ENCODE measurements at places on chromosomes 4 and X. TPM values are rescaled to one million over a fixed set of nuclear protein-coding genes. Genes with fewer than 3 reads are reported as not detected.

DNA sequence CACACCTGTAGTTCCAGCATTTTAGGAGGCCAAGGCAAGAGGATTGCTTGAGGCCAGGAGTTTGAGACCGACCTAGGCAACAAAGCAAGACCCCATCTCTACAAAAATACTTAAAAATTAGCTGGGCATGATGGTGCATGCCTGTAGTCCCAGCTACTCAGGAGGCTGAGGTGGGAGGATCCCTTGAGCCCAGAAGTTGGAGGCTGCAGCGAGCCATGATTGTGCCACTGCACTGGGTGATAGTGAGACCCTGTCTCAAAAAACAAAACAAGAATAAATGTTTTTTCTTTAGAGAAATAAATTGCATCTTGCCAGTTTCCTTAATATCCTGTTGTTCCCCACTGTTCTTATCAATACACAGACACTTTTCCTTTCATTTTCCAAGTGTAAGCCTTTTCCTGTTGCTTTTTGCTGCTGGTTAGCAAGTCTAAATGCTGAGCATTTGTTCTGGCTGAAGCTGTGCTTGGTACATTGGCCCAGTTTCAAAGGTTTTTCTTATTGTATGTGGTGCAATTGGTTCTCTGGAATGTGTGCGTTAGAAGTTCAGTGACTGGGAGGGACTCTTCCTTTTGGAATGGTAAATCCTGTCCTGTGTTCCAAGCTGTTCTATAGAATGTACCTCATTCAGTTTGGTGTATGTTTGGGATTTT, 98.2 kb downstream of the AFF1 start:
- no peak for DNase-seq

DNA sequence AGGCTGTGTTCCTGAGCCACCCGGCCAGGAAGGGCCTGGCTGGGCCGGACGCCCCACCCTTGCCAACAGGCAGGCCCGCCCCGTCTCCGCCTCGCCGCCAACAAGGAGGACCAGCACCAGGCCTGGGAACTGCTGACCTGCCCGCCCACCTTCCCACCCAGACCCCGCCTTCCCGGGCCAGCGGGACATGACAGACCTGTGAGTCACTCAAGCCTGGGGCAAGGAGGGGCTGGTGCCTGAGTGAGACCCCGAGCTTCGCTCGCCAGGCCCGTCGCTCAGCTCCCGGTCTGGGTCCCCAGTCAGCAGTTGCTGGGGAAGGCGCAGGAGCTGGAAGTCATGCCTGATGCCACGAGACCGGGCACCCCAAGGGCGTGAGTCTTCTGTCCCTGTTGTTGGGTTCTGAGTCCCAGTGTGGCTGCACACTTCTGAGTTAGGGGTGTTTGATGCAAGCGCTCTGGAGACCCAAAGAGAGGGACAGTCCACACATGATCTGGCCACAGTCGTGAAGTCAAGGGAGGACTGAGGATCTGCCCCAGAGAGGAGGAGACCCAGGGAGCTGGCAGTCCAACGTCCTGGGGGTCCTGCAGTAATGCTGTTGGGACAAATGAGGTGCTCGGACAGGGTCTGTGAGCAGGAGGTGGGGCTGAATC, at the start of gene DNASE1L1:
Gene DNASE1L1 (minus strand): TSS at position 33 of the 650 bp plus-strand sequence. CDS start 3,686 bp downstream, outside the sequence.
- no peak for DNase-seq

DNA sequence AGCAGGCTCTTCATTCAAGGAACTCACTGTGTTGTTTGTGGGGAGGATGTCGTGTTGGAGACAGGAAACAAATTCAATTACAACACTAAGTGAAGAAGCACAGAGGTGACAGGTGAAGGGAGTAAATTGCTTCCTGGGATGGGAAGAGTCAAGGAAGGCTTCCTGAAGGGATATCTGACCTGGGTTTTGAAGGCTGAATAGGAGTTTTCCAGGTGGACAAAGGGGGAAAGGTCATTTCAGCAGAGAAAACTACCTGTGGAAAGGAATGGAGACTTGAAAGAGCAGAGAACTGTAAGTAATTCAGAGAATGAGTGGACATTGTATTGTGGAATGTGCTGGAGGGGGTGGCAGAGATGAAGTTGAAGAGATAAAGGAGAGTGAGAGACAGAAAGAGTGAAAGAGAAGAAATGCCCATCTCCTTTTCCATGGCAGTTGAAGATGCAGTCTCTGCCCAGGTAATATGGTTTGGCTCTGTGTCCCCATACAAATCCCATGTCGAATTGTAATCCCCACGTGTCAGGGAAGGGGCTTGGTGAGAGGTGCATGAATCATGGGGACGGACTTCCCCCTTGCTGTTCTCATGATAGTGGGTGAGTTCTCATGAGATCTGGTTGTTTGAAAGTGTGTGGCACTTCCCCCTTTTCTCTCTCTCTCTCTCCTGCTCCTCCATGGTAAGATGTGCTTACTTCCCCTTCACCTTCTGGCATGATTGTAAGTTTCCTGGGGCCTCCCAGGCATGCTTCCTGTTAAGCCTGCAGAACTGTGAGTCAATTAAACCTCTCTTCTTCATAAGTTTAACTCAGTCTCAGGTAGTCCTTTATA, 205.7 kb upstream of the BCOR start:
- no peak for DNase-seq

- DNase-seq: no peak
These were observed 10.0 kb downstream of the ABHD18 start for GRCh38 chr4:127975121-127975770.

DNA sequence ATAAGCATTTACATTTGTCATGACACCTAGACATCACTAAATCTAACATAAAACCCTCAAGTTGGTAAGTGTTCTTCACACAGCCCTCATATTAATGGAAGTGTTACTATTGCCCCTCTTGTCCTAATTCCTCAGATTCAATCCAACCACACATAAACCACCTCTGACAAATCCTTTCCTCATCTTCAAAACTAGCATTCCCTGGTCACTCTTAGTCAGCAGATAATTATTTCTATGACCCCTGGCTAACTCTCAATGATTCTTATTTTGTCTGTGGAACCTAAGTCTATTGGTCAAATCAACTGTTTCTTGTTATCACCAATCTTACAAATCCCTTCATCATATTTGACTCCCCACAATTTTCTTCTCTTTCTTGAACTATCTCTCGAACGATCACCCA, 168.6 kb downstream of the PPP3CA start:
- no peak for DNase-seq

GRCh38 chrX:130155564-130155963, 10.1 kb downstream of the AIFM1 start:
- no peak for DNase-seq

- DNase-seq: no peak
These were observed 16.8 kb downstream of the MEPE start for GRCh38 chr4:87849612-87850011.

DNA sequence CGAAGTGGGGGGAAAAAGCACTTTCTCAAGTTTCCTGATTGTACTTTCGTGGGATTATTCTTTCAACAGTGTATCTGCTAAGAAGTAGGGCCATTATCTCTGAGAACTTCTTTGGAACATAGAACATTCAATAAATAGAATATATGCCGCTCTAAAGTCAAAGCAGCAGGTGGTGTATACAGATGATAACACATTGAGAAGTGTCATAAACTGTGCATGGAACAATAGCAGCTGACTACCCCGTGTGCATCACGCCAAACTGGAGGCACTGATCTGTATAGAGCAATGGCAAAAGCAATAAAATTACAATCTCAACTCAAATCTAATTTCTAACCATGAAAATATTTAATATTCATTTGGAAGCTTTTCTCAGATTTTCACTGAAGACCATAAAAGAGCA, 175.3 kb downstream of the DCTD start:
- DNase-seq: no peak

GRCh38 chr4:55386073-55386472, 9.7 kb upstream of the TMEM165 start:
- peak; percentile 26 for DNase-seq

DNA sequence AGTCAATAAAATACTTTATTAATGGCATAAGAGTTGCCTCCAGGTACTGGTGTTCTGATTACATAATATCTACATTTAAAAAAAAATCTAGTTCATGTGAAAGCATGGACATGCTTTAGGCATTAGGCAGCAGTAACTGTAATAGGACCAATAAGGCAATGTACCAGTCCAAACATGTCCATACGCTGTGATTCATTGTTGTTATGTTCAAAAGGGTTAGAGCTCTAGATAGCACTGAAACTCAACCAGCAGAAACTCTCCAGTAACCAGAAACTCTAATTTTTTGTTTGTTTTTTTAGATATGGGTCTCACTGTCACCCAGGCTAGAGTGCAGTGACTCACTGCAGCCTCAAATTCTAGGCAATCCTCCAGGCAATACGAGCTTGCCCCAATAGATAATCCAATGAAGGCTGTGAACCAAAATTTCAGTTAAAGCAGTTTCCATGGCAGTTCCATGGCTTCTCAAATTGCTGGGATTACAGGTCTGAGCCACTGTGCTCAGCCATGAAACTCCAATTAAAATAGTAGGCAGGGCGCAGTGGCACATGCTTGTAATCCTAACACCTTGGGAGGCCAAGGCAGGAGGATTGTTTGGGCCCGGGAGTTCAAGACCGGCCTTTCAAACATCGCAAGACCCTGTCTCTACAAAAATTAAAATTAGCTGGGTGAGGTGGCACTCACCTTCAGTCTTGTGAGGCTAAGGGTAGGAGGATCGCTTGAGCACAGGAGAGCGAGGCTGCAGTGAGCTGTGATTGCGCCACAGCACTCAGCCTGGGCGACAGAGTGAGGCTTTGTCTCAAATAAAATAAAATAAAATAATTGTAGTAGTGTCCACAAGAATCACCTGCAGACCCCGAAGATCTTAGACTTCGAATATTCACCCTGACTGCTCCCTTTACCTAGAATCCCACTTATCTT, 36.3 kb downstream of the MGARP start:
- DNase-seq: no peak

DNA sequence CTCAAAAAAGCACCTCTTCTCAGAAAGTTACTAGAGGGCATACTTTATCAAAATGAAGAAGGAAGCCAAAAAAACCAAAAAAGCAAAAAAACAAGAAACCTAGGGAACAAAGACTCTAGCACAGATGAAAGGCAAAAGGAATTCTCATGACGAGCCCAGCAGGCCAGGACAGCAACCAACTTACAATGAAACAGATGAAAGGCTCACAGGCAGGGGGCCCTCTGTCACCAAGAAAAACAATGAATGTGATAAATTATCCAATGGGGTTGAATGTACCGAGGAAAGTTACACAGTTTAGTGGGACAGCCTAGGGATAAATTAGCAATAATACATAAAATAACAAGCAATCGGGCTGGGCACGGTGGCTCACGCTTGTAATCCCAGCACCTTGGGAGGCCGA, 79.0 kb downstream of the GPR82 start:
- no peak for DNase-seq

GRCh38 chr4:113976741-113977525, 2.5 kb downstream of the ARSJ start:
- DNase-seq: no peak

DNA sequence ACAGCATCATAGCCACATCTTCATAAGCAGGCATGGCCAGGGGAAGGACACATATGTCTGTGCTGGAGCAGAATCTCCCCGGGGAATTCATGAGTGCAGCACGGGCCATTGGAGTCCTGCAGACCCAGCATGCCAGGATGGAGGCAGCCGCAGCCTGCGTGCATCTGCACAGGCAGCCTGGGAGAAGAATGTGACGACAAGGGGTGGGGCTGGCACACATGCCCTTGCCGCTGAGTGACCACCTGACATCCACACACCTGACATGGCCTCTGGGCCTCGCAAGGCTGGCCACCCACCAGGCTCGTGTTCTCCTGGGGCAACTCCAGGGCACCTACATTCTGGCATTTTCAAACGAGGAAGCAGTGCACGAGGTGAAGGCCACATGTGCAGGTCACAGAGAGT, 66.2 kb upstream of the AFAP1 start:
- no peak for DNase-seq

DNA sequence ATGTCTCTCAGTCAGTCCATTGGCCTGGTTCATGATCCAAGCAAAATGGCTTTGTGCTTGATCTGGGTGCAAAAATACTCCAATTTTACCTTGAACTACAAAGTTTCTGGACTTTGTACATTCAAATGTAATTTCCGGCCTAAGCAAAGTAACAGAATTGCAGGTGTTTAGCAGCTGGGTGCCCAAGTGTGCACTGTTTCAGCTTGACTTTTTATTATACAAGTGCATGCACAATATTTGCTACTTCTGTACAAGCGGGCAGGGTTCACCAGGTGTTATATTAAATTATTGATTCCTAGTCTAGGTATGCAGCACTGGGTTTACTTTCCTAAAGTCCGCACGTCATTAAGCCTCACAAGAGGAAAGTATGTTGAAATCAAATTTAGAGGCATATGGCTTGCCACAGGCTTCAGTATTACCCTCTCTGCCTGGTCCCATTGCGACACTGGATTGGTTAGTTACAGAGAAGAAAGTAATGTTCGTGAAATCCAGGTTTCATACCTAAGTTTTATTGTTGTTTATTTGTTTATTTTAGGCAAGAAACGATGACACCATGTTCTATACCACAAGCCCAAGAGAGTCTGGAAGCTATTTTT, 376.9 kb upstream of the CTSO start:
- DNase-seq: no peak

- no peak for DNase-seq
These were observed 114.7 kb upstream of the ARMCX2 start for GRCh38 chrX:101774340-101774739.

DNA sequence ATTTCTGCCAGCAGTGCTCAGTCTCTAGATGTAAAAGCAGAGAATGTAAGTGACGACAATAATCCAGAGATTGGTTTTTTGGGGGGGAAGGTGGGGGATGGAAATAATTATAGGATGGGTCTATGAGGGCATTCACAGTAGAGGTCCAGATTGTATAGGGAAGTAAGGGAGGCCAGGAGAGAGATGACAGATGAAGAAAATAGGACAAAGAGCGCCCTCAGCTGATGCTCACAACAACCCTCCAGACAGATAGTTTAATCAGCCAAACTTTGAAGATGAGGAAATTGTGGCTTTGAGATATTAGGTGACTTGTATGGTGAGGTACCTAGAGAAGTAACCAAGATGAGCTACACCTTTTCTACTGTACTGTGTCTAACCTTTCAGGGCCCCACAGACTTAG, 137.9 kb downstream of the MAGEB17 start:
- no peak for DNase-seq

DNA sequence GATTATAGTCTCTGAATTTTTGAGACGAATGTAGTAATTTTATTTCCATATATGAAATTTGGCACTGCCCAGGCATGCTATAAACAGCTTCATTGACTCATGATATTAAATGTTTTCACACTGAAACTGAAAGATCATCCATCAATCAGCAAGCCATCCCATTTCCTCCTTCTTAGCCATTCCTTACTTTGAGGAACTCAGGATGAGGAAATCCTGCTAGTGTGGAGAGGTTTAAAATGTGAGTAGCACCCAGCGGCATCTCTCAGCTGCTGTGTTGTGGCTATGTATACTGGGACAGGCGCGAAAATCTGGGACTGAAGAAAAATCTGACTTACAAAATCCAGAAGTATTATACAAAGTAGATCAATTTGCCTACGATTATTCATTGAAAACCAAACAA, 52.1 kb downstream of the PTCHD1 start:
- no peak for DNase-seq

- no peak for DNase-seq
These were observed 264.1 kb downstream of the UNC5C start for GRCh38 chr4:95284655-95285054.

The TKTL1 gene
- total RNA-seq: 1.5 TPM

The C4orf46 gene
- total RNA-seq: 16.0 TPM

The MID1 gene
- 0.23 TPM for total RNA-seq

The APBB2 gene
- 0.57 TPM for total RNA-seq

The RTL9 gene
- not detected for total RNA-seq

Measured in activated CD8-positive, alpha-beta T cell treated with anti-CD3 and anti-CD28 coated beads, Interleukin-2, amount 10 ng/mL, durations not matched to agents 7 days and 5 days (primary cell).